HS-5 (cell line): ENCODE measurements at places on chromosomes 16 and 17.

DNA sequence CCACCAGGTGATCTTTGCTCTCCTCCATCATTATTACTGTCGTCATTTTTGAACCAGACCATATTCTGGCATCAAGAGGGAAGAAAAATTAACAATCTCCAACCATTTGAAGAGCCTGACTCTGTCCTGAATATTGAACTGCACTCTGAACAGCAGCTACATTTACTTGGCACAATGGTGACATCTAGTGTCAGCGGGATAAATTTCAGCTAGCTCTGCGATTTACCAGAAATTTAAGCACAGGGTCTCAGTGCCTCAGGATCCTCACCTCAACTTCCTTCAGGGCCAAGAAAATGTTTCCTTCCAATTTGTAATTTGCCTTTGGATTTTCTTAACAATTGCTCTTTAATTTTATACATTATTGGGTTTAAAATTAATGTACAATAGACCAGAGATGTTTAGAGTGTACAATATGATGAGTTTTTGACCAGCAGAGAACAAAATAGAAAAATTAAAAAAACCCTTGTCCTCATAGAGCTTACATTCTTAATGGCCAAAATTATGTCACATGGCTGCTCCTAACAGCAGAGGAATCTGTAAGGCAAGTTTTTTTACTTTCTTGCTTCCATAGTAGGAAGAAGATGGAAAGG is 10.7 kb upstream of the ZNF19 start:
- peak; percentile 23 for DNase-seq

GRCh38 chr16:57166451-57166850 is 19.4 kb downstream of the PSME3IP1 start:
- no peak for DNase-seq

GRCh38 chr17:51079049-51079448 is 41.6 kb downstream of the SPAG9 start:
- DNase-seq, result peak; percentile 25

DNA sequence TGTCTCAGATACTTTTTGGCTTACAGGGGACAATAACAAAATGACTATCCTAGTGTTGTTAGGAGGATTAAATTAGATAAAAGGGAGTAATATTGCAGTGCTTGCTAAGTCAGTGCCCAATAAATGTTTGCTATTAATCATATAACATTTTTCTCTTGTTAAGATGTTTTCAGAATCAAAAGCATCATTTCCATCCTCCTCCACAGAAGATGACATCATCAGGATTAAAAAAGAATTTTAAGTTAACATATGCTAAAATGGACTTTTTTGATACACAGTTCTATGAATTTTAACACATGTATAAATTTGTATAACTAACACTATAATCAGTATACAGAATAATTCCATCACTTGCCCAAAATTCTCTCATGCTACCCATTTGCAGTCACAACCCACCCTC is 492.6 kb downstream of the GRIN2A start:
- DNase-seq, result no peak

- DNase-seq, result no peak
These were observed 14.4 kb downstream of the THUMPD1 start for GRCh38 chr16:20727181-20727580.

DNA sequence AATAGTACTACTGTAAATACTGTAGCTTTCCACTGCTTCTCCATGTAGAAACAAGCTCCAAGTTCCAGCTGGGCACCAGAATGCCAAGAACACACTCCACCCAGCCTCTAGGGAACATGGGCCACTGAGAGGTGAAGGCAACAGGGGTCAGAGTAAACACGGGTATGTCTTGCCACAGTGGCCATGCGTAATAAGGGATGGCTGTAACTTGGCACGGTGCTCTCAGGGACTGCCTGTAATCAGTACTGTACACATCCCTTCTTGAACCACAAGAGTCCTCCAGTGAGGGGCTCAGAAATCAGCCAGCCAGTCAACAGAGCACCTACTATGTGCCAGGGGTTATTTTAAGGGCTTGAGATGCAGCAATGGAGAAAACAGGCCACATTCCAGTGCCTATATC is 10.8 kb downstream of the LRRC59 start:
- DNase-seq, result no peak

DNA sequence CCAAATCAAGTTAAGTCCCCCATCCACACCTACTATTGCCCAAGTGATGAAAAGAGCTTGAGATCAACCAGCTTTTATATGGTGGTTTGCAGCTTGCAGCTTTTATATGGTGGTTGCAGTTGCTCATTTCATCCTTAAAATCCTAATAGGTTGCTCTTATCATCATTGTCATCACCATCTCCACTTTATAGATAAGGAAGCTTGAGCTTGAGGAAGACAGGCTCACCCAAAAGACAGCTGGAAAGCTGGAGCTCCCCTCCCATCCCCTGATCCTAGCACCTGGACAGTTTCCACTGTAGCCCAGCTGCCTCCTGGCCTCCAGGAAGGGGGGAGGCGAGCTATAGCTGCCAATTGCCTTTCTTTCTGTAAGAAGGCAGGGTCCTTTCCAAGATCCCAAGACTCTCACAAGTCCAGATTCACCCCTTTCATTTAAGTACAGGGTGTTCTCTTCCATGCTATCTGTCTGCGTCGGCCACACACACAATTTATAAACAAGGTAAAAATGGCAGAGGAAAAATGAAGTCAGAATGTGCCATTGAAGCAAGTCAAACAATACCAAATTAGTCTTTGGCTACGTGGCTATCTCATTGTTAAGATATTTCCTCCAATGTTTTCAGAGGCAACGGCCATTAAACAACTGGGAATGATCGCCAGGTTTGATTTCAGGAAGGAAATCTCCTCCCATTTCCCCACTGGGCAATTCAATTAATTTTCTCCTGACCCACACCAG is 63.3 kb downstream of the PECAM1 start:
- no peak for DNase-seq

DNA sequence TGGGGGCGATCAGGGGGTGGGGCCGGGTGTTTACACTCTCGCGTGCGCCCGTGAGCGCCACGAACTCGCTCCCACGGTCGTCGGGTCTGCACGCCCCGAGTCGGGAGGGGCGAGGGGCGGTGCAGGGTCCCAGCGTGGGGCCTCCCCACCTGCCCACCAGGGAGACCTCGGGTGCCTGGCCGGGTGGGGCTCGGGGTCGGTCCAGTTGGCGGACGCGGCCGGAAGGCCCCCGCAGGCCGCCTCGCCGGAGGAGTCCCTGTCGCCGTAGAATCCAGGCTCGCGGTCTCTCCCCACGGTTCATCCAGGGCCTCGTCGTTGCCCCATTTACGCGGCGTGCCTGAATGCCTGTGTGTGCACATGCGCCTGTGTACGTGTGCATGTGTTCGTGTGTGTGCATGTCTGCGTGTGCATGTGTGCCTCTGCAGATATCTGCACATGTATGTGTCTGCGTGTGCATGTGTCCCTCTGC is 510 bp upstream of the RAB40B start:
- no peak for DNase-seq

DNA sequence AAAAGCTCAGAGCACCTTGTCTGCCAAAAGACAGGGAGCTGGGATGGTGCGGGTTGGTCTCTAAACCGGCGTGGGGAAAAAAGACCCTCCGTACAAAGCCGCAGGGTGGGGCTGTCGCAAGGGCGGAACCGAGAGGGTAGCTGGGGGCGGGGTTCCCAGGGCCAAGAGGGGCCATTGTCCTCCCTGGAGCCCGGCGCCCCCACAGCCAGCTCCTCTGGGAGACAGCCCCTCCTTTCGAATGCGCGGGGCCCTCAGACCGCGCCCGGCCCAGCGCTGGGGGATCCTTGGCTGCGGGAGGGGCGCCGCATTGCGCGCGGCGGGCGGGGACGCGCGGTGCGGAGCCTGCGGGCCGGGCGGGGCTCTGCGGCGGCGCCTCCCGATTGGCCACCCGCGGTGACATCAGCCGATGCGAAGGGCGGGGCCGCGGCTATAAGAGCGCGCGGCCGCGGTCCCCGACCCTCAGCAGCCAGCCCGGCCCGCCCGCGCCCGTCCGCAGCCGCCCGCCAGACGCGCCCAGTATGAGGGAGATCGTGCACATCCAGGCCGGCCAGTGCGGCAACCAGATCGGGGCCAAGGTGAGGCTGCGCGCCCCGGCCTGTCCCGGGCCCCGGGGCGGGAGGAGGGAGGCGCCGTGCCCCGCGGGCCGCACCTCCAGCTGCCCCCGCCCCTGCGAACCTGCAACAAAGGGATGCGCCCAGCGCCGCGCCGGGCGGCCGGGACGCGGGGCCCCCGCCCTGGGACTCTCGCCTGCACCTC is at the start of gene TUBB3:
Gene TUBB3 (plus strand): TSS at position 459 of the 756 bp plus-strand sequence. CDS start 60 bp downstream, at position 519.
- no peak for DNase-seq

- peak; percentile 68 for DNase-seq
These were observed 28.2 kb upstream of the HAS3 start for GRCh38 chr16:69077251-69077650.

- DNase-seq, result no peak
These were observed 4.7 kb upstream of the CDH15 start for GRCh38 chr16:89166696-89167424.

- no peak for DNase-seq
These were observed at the start of gene SPNS3 for GRCh38 chr17:4433515-4434031. Gene SPNS3, plus strand, starts transcription at chr17:4433940. Its CDS starts 28 bp downstream, at chr17:4433968.

GRCh38 chr17:71402661-71403141 is 718.1 kb upstream of the SOX9 start:
- DNase-seq, result no peak
